ENCODE measurements at places on chromosomes 5 and 9.

DNA sequence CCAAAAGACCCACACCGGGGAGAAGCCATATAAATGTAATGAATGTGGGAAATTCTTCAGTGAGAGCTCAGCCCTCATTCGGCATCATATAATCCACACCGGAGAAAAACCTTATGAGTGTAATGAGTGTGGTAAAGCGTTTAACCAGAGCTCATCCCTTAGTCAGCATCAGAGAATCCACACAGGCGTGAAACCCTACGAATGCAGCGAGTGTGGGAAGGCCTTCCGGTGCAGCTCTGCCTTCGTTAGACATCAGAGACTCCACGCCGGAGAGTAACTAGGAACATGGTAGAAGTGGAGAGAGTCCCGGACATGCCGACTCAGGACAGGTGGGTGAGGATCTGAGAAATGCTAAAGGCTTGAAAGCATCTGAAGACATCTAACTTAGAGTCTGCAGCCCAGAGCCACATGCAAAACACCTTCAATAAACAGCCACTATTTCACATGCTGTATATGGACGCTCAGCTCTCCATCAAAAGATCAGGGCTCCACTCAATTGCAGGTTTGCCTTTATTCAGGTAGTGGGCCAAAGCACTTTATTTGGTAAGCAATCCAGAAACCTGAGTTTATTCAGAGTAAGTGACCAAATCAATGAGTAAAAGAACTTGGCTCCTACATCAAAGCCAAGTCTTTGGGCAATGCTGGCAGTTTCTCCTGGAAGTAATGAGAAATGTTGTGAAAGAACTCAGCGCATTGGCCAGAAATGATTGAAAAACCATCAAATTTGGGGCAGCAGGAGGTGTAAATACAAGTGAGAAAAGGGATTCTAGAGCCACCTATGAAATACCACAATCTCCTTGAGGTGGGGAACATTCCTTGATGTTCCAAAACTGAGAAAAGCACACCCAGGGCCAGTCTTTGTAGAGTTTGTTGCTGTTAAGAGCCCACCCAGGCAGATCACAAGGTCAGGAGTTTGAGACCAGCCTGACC, 6.0 kb downstream of the RPL12 start:
- DNase-seq, result peak; percentile 57

- no peak for DNase-seq
Measured at GRCh38 chr9:94950579-94951323, 224.3 kb downstream of the AOPEP start.

DNA sequence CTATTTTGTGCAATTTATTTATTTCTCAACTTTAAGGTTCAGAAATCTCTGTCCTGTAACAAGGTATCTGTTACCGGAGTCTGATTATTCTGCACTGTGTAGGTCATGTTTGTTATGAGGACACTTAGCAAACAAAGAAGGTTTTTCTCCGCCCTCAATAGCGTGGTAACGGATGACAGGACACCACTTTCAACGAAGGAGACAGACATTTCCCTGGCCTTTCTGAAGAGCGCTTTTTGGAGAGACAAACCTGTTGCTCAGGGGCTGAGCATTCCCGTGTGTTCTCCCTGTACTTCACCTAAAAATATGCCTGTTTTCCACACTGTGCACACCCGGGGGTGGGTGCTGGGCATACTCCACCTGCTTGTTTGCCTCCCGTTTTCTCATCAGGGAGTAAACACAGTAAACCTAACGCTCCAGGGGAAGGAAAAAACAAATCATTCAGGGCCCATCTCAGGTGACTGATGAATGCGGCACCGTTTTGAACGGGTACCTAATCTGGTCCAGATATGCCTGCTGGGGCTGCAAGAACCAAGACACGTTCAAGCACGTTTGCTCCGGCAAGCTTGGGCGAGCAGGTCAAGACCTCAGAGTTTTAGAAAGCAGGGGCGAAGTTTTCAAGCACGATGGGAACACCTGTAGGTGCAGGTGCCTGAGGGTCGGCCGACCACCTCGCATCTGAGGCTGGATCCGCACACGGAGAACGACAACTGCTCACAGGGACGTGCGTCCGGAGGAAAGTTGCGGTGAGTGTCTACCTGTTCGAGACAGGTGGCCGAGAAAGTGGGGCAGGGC, 859 bp downstream of the RETREG1 start:
- DNase-seq, result no peak

DNA sequence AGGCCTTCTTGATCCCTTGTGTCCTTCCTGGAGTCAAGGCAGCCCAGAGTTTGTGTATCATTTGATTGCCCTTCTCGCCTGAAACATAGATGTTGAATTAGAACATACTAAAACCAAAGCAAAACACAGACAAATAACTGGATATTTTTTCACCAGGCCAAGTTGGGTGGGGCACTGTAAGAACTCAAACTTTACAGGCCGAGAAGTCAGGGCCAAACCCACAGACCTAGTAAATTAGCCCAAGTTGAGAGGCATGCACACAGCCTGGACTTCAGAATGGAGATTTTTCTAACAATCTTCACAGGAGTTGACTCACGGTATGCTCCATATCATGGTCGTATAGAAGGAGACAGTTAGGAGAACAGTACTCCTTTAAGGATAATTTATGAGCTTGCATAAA, 121.7 kb downstream of the PIK3R1 start:
- DNase-seq, result no peak

DNA sequence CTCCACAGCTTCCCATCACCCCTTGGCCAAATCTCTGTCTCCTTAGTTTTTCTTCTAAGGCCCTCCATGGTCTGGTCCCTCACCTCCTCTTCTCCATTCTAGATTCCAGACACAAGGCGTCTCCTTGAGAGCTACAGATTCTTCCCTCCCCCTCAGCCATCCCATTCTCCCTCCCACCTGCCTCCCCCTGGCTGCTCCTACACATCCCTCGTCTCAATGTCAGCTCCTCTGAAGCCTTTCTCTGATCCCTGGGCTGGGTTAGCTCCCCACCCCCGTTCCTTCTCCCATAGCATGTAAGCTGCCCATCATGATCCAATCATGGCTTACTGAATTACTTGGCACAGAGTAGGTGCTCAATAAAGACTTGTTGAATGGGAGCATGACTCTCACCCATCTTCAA, 69.0 kb downstream of the ANKH start:
- DNase-seq, result no peak

- no peak for DNase-seq
Measured at GRCh38 chr5:39857041-39857440, 432.3 kb upstream of the DAB2 start.

DNA sequence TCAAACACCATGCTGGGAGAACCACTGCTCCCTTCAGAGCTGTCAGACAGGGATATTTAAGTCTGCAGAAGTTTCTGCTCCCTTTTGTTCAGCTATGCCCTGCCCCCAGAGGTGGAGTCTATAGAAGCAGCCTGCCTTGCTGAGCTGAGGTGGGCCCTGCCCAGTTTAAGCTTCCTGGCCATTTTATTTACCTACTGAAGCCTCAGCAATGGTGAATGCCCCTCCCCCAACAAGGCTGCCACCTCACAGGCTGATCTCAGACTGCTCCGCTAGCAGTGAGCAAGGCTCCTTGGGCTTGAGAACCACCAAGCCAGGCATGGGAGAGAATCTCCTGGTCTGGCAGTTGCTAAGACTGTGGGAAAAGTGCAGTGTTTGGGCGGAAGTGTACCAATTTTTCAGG, 205.5 kb upstream of the PTGER4 start:
- no peak for DNase-seq

DNA sequence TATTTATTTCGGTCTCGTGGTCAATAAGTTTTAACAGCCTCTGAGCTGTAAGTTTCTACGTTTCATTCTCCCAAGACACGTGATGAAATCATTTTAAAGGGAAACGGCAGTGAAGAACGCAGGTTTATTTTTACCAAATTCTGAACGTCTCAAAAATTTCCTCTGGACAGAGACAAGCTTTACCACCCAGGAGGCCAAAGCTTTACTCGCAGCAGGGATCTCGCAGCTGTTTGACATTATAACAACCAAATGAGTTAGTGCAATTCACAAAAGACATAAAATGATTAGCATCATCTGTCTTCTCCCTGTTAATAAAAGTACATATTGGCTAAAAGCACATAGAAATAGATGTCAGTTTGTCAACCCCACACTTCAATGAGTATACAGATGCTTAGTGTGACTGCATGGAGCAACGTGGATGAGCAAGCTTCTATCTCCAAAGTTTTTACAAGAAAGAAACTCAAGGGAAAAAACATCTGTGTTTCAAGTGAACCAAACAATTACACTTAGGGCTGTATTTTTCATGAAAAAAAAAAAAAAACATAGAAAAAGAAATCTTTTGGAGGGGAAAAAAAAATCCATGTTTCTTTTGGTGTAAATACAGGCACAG, 2.5 kb downstream of the SEMA5A start:
- peak; percentile 45 for DNase-seq

DNA sequence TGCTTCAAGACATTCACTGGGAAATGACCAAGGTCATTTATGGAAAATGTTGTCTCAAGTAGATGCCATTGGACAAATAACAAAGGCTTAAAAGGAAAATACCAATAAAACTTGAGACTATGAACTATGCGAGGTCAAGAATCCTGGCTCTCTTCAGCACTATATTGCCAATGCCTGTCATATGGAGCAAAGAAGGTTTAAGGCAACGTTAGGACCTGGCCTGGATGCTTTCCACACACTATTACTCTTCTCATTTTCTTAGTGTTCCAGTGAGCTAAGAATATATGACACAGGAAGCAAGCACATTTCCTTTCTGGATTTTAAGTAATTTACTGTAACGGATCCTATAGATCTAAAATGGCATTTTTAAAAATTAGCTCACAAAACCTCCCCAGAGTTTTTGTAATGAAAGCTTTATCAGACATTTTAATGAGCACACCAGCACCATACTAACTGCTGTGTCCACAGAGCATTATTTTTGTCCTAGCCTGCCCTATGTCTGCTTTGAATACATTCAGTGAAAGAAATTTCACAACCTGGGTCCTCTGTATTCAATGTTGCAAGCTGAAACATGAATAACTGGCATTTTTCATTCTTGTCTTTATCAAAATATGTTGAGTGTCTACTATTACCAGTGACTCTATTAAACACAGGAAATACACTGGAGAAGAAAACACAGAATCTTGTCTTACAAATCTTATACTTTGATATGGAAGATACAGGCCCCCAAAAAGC, 315.6 kb downstream of the CETN3 start:
- DNase-seq, result no peak

- no peak for DNase-seq
Measured at GRCh38 chr5:104048231-104048630, 485.6 kb upstream of the NUDT12 start.

GRCh38 chr5:74895906-74896305, 29.7 kb upstream of the FAM169A start:
- DNase-seq, result no peak

DNA sequence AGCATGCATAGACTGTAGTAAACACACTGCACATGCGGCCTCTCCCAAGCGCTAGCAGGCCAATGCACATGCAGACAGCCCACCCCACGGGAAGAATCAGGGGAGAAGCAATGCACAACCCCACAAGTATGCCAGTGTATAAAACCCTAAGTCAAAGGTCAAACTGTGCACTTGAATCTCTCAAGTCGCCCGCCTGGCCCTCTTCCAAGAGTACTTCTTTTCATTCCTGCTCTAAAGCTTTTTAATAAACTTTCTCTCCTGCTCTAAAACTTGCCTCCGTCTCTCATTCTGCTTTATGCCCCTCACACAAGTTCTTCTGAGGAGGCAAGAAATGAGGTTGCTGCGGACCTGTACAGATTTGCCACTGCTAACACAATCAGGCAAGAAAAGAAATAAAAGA, 50.4 kb downstream of the PTPDC1 start:
- no peak for DNase-seq

- DNase-seq, result peak; percentile 40
Measured at GRCh38 chr9:94176608-94177007, 82.5 kb upstream of the ZNF169 start.

DNA sequence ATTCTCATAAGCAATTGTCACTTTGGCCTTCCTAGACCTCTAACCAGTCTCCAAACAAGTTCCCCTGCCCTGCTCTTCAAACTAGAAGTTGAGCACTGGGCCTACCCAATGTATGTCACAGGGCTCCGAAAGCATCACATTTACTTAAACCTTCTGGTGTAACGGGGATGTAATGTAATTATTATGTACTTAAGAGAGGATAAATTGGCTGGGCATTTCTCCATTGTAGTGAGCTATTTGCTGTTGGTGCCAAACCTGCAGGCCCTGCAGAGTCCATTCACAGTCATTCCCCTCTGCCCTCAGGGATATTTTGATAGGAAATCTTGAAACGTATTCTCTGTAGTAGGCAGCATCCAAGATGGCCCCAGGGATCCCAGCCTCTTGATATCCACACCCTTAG, 64.2 kb upstream of the GNE start:
- DNase-seq, result no peak

GRCh38 chr9:91562416-91562815, 138.8 kb upstream of the NFIL3 start:
- DNase-seq, result no peak

GRCh38 chr9:125146247-125146646, 2.9 kb upstream of the SCAI start:
- peak; percentile 54 for DNase-seq

GRCh38 chr5:178996156-178996555, 1.0 kb upstream of the GRM6 start:
- no peak for DNase-seq

GRCh38 chr9:36808251-36808650, 225.8 kb downstream of the PAX5 start:
- DNase-seq, result no peak

GRCh38 chr5:93899026-93899600, 157.7 kb upstream of the POU5F2 start:
- DNase-seq, result peak; percentile 40

DNA sequence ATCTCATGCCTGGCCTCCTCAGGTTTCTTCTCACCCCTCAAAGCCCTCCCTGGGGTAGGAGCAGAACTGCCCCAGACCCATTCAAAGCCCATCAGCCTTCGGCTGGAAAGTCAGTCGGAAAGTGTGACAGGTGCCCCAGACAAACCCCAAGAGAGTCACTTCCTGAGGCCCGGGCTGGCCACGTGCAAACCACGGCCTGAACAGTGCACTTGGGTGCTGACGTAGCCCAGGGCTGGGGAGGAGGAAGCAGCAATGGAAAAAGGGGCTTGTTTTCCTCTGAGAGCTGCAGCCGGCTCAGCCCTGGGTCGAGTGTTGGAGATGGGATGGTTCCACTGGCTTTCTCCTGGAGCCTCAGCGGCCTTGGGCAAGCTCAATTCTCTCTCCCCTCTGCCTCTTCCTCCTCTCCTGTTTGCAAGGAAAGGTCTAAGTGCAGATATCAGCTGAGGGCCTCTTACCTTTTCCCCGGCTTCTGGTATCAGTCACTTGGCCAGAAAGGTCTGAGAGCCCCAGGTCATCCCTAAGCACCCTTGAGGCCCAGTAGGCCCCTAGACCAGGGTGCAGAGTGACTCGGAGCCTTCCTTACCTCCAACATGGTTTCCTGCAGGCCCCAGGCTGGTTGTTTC, 5.9 kb upstream of the EGR1 start:
- no peak for DNase-seq

All from ELR (cell line).